Right renal cortex interstitium (tissue), 3 donors: ENCODE measurements at places on chromosomes 3 and 15. TPM values are rescaled to one million over a fixed set of nuclear protein-coding genes. Genes with fewer than 3 reads are reported as not detected.

Gene PLD1
- polyA plus RNA-seq: 13.6 TPM

Gene TLR9
- polyA plus RNA-seq: 0.11 TPM

Gene CHRM5
- polyA plus RNA-seq: 0.17 TPM

Gene CDCP1
- 1.1 TPM for polyA plus RNA-seq

Gene COL7A1
- 12.9 TPM for polyA plus RNA-seq

Gene SMCO1
- polyA plus RNA-seq: not detected

Gene LMAN1L
- polyA plus RNA-seq: not detected
